ENCODE measurements at places on chromosomes 12 and 14. TPM values are rescaled to one million over a fixed set of nuclear protein-coding genes. Genes with fewer than 3 reads are reported as not detected.

The TRIM9 gene
- 28.5 TPM for total RNA-seq

The TAS2R10 gene
- 2.4 TPM for total RNA-seq

The PLEK2 gene
- total RNA-seq, result 0.41 TPM

The CPNE6 gene
- total RNA-seq, result 35.5 TPM

The KRT71 gene
- total RNA-seq, result not detected

The ZNF664 gene
- 53.8 TPM for total RNA-seq

The P2RX2 gene
- total RNA-seq, result not detected

The PTPRQ gene
- total RNA-seq, result 0.82 TPM

The CD163L1 gene
- total RNA-seq, result 5.7 TPM

The TPPP2 gene
- total RNA-seq, result not detected

The MTRFR gene
- 20.4 TPM for total RNA-seq

The POLR3B gene
- 16.3 TPM for total RNA-seq

The KRT82 gene
- not detected for total RNA-seq

The LTA4H gene
- 37.5 TPM for total RNA-seq

- DNase-seq, result no peak
Measured at GRCh38 chr12:90253674-90254181, 545.1 kb upstream of the ATP2B1 start.

DNA sequence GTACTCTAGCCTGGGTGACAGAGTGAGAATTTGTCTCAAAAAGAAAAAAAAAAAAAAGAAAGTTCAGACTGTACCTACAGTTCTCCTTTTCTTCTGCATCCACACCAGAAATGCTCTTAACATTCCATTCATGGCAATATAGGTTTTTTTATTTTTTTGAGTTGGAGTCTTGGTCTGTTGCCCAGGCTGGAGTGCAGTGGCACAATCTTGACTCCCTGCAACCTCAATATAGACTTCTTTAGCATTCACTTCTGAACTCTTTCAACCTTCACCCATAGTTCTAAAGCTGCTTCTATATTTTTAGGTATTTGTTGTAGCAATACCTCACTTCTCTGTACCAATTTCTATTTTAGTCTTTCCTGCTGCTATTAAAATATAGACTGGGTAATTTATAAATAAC, 1095.7 kb downstream of the FLRT2 start:
- no peak for DNase-seq

DNA sequence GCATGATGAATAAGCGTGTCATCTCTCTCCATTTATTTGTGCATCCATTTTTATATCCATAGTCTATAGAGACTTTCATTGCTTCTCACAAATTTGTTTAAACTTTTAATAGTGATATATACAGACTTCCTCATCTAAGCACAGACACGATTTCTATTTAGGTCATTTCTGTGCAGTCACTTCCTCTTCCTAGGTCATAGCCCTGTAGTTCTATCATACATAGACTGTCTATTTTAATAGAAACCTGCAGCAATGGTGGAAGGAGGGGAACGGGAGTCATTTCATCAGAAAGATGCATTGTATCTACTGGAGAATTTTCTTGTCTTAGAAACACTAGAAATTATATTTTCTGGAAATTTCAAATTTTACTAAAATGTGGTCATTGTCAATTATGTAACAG, 133.4 kb upstream of the FGD4 start:
- no peak for DNase-seq

DNA sequence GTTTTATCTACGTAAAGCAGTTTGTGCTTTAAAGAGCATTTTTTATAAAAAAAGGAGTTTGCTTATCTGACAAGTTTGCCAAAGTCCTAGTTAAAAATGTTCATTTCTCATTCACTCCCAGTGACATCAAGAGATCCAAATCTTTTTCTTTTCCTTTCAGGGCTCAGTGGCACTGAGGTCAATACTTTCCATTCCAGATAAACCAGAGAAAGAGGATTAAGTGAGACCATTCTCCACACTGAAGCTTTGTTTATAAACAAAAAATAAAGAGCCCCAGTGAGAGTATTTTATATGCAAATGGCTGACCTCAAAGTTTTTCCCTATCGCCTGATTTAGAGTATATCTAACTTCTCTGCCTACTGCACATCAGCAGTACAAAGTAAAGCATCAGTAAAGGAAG, 199.8 kb downstream of the ALG10B start:
- DNase-seq, result no peak

GRCh38 chr14:103916636-103917262, 11.5 kb upstream of the TDRD9 start:
- DNase-seq, result no peak

GRCh38 chr14:103801459-103801858, 45.9 kb downstream of the PPP1R13B start:
- DNase-seq, result no peak

DNA sequence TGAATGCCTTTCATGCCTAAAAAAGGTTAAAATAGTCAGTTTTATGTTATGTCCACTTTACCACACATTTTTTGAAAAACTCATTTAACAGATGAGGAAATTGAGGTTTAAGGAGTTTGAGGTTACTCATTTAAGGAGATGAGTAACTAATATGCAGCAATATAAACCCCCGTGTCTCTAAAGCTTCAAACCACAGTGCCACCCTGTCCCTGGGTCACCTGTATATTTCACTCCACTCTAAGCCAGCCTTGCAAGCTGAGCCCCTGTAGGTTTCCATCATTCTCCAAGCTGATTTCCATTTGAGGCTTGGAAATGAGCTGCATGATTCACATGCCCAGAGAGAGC, 64.4 kb downstream of the NUAK1 start:
- DNase-seq, result no peak

DNA sequence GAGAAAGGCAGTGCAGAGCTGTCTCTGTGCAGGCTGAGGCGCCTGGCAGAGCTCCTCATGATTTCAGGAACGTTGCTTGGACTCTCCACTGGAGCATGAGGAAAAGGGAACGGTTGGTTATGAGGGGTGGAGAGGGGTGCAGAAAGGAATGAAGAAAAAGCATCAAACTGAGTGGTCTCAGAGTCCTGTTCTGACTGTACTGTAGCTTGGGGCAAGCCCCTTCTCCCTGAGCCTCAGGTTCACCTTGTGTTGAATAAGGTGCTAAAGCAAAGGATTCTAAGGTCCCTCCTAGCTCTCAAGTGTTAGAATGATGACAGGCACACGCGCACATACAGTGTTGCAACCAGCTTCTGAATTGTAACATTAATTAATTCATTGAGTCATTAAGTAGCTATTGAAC, 125.2 kb upstream of the PARP11 start:
- DNase-seq, result no peak

DNA sequence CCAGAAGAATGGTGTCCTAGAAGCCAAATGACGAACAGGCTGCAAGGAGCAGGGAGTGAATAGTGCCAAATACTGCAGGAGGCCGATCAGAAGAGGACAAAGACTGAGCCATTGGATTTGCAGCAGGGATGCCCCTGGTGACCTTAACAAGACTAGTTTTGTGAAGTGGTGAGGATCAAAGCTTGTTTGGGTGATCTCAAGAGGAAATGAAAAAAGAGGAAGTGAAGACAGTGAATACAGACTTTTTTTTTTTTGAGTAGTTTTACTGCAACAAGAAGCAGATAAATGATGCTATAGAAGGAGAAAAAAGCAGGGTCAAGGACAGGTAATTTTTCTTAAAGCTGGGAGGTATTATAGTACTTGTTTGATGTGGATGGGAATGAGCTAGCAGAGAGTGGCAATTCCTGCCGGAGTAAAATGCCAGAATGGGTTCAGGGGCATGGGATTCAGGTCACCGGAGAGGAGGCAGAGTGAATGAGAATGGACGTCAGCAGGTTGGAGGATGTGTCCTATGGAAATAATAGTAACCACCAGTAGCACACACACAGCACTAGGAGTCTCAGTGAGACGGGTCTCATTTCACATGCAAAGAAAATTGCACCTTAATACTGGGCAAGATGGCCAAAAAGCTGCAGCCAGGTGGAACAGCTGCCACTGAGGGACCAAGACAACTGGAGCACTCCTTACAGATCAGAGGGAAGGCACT, 345.8 kb upstream of the CCDC196 start:
- no peak for DNase-seq

DNA sequence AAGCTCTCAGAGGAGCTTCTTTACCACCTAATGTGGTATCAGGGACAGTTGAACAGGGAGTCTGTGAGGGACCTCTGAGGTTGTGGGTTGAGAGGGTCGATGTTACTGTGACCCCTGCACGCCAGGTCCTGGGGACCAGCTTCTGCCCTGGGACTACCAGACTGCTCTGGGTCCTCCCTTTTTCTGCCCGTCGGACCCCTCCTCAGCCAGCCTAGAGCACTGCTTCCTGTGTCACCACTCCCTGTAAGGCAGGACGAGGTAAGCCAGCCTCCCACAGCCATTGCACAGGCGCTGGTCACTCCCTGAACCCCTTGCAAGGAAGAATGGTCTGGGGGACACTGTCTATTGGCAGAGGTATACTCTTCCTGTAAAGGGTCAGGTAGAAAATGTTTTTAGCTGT, 38.1 kb downstream of the SYNE3 start:
- DNase-seq, result no peak

- no peak for DNase-seq
Measured at GRCh38 chr12:14169281-14169680, 187.9 kb upstream of the GRIN2B start.

GRCh38 chr14:25658988-25659387, 609.0 kb upstream of the STXBP6 start:
- DNase-seq, result no peak

- no peak for DNase-seq
Measured at GRCh38 chr12:43762596-43762995, 3.8 kb downstream of the IRAK4 start.

- no peak for DNase-seq
Measured at GRCh38 chr12:7282844-7283243, 21.0 kb upstream of the ACSM4 start.

GRCh38 chr14:55099756-55100155, 29.3 kb upstream of the LGALS3 start:
- DNase-seq, result no peak

DNA sequence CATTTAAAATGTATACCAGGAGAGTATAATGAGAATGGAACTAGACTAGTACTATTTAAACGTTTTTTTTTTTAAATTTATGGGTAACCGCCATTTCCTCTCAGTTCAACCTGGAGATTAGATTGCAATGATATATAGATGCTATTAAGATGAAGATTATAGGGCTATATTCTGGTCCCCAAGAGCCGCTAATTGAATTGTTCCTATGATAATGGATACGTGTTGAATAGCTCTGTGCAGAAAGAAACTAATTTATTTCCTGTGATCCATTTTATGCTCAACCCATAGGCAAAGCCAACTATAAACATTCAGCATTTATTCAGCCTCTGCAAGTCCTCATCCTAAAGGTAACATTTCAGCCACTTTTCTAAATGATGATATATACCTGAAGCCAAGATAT, 1595.1 kb upstream of the SEL1L start:
- DNase-seq, result no peak

DNA sequence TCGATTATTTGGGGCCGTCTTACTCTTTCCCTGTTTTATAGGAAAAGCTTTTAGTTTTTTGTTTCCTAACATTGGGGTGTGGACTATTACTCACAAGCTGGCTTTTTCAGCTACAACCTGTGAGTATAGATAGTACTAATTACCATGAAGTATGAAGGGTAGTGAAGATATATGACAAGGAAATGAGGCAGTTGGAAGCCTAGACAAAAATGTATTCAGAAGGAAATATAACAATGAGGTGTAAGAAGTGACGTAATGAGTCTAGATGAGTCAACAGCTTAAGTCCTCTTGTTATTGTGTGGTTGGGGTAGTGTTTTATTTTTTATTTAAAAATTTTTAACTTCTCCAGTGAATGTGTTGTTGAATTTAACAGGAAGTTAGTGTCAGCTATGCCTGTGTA, 804.5 kb downstream of the NRXN3 start:
- DNase-seq, result no peak

- DNase-seq, result no peak
Measured at GRCh38 chr12:99152337-99152736, 495.2 kb upstream of the GARIN6 start.

GRCh38 chr14:73253721-73254120, 16.4 kb downstream of the PAPLN start:
- DNase-seq, result no peak

- DNase-seq, result no peak
Measured at GRCh38 chr12:71360013-71360412, 79.6 kb upstream of the LGR5 start.

- no peak for DNase-seq
Measured at GRCh38 chr14:70822530-70823185, 13.3 kb upstream of the MAP3K9 start.

- DNase-seq, result no peak
Measured at GRCh38 chr14:61201171-61201570, 80.0 kb downstream of the TMEM30B start.

- DNase-seq, result no peak
Measured at GRCh38 chr12:52686756-52687487, 6.7 kb upstream of the KRT1 start.

GRCh38 chr12:49365542-49365941, 1.7 kb upstream of the SPATS2 start:
- DNase-seq, result no peak

GRCh38 chr12:88723219-88723618, 142.9 kb upstream of the KITLG start:
- no peak for DNase-seq

GRCh38 chr12:132393991-132394949, 64.9 kb upstream of the GALNT9 start:
- no peak for DNase-seq

DNA sequence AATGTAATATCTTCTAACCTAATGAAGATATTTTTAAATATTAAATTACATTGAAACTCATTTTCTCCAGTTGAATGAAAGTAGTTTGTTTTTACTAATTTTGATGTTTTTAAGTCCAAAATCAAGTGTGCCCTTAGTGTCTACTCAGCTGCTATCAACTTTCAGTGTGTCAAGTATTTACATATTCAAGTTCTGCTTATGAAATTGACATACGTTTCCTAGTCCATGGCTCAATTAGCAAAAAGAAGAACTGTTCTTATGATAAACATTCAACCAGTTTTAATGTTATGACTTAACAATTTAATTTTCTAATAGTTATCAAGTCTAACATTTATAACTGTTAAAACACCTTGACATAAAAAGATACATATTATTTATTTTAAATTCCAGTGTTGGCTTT, 137.1 kb downstream of the DUSP6 start:
- no peak for DNase-seq

GRCh38 chr12:70329728-70330127, 36.4 kb upstream of the KCNMB4 start:
- DNase-seq, result no peak

GRCh38 chr12:90253136-90253535, 544.5 kb upstream of the ATP2B1 start:
- no peak for DNase-seq

DNA sequence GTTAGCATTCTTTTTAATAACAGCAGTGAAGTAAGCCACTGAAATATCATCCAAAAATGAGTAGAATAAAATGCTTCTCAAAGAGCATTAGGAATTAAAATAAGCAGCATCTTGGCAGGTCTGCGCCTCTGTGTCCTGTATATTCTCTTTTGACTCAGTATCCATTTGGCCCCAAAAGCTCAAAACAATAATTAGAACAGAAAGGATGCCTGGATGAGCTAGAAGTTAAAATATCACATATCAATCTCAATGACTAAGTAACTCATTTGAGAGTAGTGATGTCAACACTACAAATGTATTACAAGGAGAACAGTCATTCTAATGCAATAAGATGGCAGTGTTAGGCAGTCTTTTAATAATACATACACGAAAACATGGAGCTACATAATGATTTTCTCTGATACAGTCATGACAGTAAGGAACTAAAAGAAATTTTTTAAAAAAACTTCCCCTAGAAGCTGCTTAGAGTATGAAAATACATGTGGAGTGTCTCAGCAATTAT, 160.9 kb upstream of the ABCD2 start:
- no peak for DNase-seq
